ENCODE measurements at places on chromosomes 16 and 17.

DNA sequence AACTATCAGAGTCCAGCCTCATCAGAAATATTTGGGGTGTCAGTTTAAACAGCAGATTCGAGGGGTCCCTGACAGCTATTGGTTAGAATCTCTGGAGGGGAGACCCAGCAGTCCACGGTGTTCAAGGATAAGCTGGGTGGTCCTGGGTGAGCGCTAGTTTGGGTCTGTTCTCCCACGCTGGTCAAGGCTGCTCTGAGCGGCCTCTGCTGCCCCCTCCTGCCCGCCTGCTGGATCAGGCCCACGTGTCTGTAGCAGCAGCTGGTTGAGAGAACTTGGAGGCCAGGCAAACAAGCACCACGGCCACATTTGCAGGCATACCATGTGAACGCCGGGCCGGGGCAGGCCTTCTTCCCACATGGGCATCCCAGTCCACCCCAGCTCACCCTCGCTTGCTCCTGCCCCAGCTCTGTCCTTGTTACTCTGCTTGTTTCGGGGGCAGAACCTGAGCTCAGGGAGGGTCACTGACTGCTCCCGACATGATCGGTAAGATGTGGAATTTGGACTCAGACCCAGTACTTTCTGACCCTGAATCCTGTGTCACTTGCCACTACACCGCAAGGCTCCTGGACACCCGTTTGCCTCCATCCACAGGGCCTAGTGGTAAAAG is 7.4 kb downstream of the FOXF1 start:
- peak; percentile 7 for DNase-seq

DNA sequence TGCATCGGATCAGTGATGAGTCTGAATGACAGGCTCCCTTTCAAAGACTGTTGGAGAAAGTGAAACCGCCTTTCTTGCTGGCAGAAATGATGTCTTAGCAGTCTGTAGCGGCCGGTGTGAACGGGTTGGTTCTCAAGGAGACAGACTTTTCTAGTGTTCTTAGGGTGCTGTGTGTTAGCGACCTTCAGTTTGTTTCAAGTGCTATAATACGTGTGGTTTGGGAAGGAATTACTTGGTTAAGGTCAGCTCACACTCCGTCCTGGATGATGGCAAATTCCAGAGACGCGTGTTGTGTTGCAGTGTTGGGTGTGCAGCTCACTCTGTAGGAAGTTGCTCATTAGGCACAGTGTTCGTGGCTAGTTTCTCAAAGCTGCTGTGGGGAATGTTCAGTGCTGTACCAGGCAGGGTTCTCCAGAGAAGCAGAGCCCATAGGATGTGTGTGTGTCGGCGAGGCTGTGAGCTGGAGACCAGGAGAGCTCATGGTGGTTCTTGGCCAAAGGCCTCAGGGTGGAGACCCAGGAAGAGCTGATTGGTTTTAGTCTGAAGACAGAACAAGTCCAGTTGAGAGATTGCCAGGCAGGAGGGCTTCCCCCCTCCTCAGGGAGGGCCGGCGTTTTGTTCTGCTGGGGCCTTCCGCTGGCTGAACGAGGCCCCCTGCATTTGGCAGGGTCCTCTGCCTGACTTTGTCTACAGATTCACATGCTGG is 37.6 kb downstream of the ZNF750 start:
- DNase-seq = peak; percentile 11

- no peak for DNase-seq
Measured at GRCh38 chr16:49651996-49652395, 203.9 kb downstream of the ZNF423 start.

- no peak for DNase-seq
Measured at GRCh38 chr16:85616607-85617321, 3.6 kb downstream of the GSE1 start.

DNA sequence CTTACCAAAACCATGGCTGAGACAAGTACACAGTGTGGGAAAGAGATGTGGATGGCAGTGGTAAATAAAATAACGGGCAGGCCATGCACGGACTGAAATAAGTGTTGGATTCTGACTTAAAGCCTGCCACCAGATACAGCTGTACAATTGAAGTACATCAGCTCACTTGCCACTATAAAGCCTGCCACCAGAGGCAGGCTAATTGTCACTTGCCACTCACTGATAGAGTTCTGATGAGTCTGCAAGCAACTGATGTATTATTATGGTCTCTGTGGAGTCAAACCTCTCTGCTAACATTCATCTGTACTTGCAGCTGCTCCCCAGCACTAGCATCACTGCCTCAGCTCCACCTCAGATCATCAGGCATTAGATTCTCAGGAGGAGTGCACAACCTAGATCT is 93.0 kb downstream of the CYTH1 start:
- no peak for DNase-seq

GRCh38 chr17:76934561-76935320 is 66.5 kb downstream of the MGAT5B start:
- DNase-seq = no peak

- DNase-seq = peak; percentile 29
Measured at GRCh38 chr17:62627904-62628633, 599 bp downstream of the MRC2 start.

- no peak for DNase-seq
Measured at GRCh38 chr17:28712705-28713415, 1.2 kb upstream of the PROCA1 start.

DNA sequence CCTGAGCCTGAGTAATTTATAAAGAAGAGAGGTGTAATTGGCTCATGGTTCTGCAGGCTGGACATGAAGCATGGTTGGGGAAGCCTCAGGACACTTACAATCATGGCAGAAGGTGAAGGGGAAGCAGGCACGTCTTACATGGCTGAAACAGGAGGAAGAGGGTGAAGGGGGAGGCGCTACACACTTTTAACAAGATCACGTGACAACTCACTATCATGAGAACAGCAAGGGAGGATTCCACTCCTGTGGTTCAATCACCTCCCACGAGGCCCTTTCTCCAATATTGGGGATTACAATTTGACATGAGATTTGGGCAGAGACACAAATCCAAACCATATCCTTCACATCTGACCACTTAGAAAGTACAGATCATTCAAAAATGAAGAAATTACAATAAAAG is 110.6 kb upstream of the SHISA6 start:
- DNase-seq = no peak

Data from RCC 7860 (cell line).